ENCODE measurements at places on chromosomes 13 and 19. TPM values are rescaled to one million over a fixed set of nuclear protein-coding genes. Genes with fewer than 3 reads are reported as not detected.

SAFB gene
- polyA plus RNA-seq: 125 TPM

ZNF708 gene
- polyA plus RNA-seq: 4.5 TPM

ZNF471 gene
- 1.8 TPM for polyA plus RNA-seq

DKKL1 gene
- polyA plus RNA-seq: 4.0 TPM

ZNF575 gene
- polyA plus RNA-seq: 4.1 TPM

CYP4F22 gene
- not detected for polyA plus RNA-seq

PDX1 gene
- polyA plus RNA-seq: not detected

XAB2 gene
- polyA plus RNA-seq: 94.7 TPM

ZNF878 gene
- not detected for polyA plus RNA-seq

TMEM150B gene
- 1.0 TPM for polyA plus RNA-seq

HSPB6 gene
- polyA plus RNA-seq: 25.1 TPM

ZNF726 gene
- 4.5 TPM for polyA plus RNA-seq

LPAR6 gene
- 1.0 TPM for polyA plus RNA-seq

ELL gene
- 4.9 TPM for polyA plus RNA-seq

NCAN gene
- 37.8 TPM for polyA plus RNA-seq

ZNF677 gene
- 15.2 TPM for polyA plus RNA-seq

FAM83E gene
- polyA plus RNA-seq: 0.95 TPM

ZNF441 gene
- 0.58 TPM for polyA plus RNA-seq

LGALS7B gene
- polyA plus RNA-seq: not detected

NCCRP1 gene
- not detected for polyA plus RNA-seq

CDC42EP5 gene
- 1.4 TPM for polyA plus RNA-seq

ANGPTL8 gene
- 1.1 TPM for polyA plus RNA-seq

LRRC25 gene
- 0.83 TPM for polyA plus RNA-seq

SUPT5H gene
- polyA plus RNA-seq: 142 TPM

APOC1 gene
- polyA plus RNA-seq: 46.6 TPM

FXYD3 gene
- polyA plus RNA-seq: 0.78 TPM

ZNF208 gene
- polyA plus RNA-seq: 1.2 TPM

KLF2 gene
- 8.5 TPM for polyA plus RNA-seq

ZNF230 gene
- polyA plus RNA-seq: 1.2 TPM

ZNF253 gene
- 9.6 TPM for polyA plus RNA-seq

PRRG2 gene
- 0.95 TPM for polyA plus RNA-seq

SOX1 gene
- 98.5 TPM for polyA plus RNA-seq

ZNF729 gene
- polyA plus RNA-seq: not detected

ADGRE3 gene
- polyA plus RNA-seq: not detected

APLP1 gene
- polyA plus RNA-seq: 1,677 TPM

ZNF446 gene
- 13.5 TPM for polyA plus RNA-seq

SHFL gene
- polyA plus RNA-seq: 29.1 TPM

TDRD12 gene
- polyA plus RNA-seq: 0.42 TPM

VN1R2 gene
- polyA plus RNA-seq: not detected

FCHO1 gene
- polyA plus RNA-seq: 18.4 TPM

NLRP7 gene
- not detected for polyA plus RNA-seq

HIPK4 gene
- polyA plus RNA-seq: not detected

NKPD1 gene
- polyA plus RNA-seq: 0.42 TPM

DCAF15 gene
- polyA plus RNA-seq: 52.5 TPM

LILRA6 gene
- 0.24 TPM for polyA plus RNA-seq

CEACAM4 gene
- not detected for polyA plus RNA-seq

Measured in brain (organoid and tissue), 16 donors.